ENCODE measurements at places on chromosomes 7 and 10.

GRCh38 chr10:43731486-43731885 lies 82.8 kb upstream of the ZNF32 start:
- no peak for DNase-seq

DNA sequence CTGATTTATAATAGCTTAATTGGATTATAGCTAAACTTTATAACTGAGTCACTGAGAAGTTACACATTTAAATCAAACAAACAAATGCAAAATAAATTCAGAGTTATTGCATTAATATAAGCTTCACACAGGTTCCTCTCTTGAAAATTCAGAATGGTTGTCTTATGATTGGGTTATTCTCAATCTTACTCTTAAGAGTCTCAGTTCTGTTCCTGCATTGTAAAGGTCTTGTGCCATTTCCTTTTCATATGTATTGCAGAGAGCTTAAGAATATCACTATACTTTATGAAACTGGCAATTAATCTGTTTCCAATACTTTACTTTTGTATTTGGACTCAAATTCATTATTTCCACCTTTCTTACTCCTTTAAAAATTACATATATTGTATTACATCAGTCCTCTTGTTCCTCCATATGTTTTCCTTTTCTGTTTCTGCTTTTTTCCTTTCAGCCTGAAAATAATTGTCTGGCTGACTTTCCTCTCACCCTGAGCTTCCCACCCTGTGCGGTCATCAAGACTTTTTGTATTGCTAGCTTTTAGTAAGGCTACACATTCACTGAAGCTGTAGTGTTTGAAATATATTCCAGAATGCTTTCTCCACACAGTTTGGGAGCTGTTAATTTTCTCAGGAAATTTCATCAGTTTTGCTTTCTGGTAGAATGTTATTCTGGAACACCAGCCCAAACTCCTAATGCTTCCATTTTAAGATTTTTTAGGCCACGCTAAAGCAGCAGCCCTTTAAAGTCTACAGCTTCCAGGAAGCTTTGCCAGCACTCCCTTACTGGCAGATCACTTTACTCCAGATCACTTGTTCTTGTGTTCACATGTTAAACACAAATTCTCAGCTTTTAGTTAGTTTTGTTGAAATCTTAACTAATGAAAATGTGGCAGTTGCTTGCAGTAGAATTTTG lies 139.4 kb downstream of the KCND2 start:
- DNase-seq: no peak

DNA sequence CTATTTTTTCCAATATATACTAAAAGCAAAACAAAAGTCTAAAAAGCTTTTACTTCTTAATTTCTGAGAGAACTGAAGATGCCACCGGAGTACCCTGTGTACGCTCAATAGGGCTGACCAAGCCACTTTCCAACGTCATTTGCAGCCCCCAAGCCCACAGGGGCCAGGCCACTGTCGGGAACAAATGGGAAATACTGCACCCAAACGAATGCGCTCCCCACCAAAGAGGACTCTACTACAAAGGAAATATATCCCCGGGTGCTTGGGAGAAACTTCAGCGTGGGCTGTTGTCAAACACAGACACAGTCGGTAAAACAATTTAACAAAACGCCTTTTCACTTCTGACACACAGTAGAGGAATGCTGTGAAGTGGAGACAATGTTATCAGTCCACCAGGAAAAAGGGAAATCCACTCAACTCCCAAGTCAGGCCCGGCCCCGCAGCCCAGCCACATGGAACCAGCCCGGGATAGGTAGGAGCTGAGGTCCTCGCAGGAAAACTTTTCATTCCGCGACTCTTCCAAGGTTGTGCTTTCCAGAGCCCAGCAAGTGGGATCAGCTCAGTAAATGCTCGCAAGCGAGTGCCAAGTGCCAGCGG lies 1.4 kb downstream of the PARD3 start:
- DNase-seq: no peak

GRCh38 chr10:96359616-96360015 lies 814 bp upstream of the OPALIN start:
- no peak for DNase-seq

DNA sequence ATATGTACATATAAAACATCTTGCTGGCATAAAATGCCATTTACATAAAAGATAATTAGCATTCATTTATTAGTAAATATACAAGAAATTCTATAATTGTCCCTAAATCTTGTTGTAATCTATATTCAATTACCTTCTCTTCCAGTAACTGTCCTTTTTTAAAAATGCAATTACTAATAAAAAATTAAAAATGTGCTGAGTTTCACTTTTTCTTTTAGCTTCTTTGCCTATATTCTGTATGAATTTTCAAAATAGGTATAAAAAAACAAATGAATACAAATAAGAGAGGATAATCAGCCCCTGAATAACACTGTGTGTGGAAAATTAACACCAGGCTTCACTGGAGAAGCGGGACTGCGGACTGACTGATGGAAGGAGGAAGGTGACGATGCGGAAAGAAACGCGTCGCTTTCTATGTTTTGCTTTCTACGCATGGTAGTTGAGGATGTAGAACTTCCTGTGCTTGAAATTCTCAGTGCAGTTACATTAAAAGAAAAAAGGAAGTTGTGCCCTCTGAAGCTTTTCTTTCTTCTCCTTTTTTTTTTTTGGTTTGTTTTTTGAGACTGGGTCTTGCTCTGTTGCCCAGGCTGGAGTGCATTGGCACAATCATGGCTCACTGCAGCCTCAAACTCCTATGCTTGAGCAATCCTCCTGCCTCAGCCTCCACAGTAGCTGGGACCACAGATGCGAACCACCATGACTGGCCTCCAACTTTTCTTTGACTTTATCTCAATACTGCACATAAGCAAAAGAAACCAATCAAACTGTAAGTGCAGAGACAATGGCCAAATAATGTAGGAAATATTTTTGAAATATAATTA lies 7.4 kb upstream of the ZMYND11 start:
- DNase-seq: no peak

DNA sequence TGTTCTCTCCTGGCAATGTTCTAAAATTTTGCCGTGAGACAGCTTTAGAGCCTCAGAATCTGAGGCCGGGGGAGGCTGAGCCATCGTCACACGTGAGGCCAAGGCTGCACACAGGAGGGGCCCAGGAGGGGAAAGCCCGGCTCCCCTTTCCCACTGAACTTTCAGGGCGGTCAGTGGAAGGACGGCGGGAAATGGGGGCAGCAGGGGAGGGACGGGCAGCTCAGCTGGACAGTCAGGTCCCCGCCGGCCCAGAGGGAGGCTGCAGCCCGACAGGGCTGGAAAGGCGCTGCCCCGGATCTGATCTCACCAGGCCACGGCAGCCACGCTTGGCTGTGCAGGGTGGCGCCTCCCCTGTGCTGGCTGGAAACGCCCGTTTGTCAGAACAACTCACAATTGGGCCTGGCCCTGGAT lies 43.3 kb upstream of the ADGRA1 start:
- no peak for DNase-seq

- no peak for DNase-seq
These were observed 10.2 kb downstream of the STK32C start for GRCh38 chr10:132297526-132297925.

GRCh38 chr10:21521751-21522533 lies 3.5 kb downstream of the SKIDA1 start:
- DNase-seq: no peak

DNA sequence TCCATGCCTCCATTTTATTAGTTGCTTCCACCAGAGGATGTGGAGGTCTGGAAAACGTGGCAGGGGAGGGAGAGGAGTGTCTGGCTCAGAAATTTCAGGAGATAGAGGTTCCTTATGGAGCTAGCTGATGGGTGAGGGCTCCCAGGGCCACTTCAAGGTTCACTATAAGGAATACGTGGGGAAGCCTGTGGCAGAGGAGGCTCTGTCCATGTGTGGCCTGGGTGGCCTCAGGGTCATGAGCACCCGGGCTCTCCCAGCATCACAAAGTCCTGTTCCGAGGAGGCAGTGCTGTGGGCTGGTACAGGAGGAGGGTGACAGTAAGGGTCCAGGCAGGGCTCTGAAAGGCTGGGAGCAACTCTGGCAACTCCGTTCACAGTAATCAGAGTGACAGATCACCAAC lies 24.6 kb downstream of the ARHGAP22 start:
- no peak for DNase-seq

- no peak for DNase-seq
These were observed 316.7 kb downstream of the TCERG1L start for GRCh38 chr10:130994845-130995244.

- DNase-seq: no peak
These were observed 180.5 kb downstream of the ZNF365 start for GRCh38 chr10:62554632-62555199.

- no peak for DNase-seq
These were observed 20.5 kb downstream of the MNX1 start for GRCh38 chr7:156989766-156990535.

GRCh38 chr7:25877802-25878789 lies 273.9 kb upstream of the NFE2L3 start:
- no peak for DNase-seq

- no peak for DNase-seq
These were observed 257.2 kb upstream of the CACNA2D1 start for GRCh38 chr7:82700741-82701140.

GRCh38 chr7:26160896-26161295 lies 8.9 kb downstream of the NFE2L3 start:
- DNase-seq: no peak

GRCh38 chr7:28160551-28160991 lies 20.0 kb downstream of the JAZF1 start:
- no peak for DNase-seq

DNA sequence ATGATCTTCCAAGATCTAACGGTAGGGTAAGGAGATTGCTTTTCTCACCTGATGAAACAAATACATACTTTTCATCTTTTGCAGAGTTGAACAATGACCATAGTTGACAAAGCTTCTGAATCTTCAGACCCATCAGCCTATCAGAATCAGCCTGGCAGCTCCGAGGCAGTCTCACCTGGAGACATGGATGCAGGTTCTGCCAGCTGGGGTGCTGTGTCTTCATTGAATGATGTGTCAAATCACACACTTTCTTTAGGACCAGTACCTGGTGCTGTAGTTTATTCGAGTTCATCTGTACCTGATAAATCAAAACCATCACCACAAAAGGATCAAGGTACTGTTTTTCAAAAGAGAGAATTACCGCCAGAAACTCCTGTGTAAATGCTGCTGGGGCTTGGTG lies 79.9 kb downstream of the ANKRD61 start:
- no peak for DNase-seq

GRCh38 chr7:123282181-123282580 lies 82.4 kb upstream of the SLC13A1 start:
- DNase-seq: no peak

DNA sequence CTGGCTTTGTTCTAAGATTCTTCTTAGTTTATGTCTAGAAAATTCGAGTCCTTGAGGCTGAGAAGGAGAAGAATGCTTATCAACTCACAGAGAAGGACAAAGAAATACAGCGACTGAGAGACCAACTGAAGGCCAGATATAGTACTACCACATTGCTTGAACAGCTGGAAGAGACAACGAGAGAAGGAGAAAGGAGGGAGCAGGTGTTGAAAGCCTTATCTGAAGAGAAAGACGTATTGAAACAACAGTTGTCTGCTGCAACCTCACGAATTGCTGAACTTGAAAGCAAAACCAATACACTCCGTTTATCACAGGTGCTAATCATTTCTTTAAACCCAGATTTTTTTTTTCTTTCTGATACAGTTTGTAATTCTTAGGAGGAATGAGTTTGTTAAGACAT lies 6.7 kb downstream of the CEP55 start:
- DNase-seq: no peak

DNA sequence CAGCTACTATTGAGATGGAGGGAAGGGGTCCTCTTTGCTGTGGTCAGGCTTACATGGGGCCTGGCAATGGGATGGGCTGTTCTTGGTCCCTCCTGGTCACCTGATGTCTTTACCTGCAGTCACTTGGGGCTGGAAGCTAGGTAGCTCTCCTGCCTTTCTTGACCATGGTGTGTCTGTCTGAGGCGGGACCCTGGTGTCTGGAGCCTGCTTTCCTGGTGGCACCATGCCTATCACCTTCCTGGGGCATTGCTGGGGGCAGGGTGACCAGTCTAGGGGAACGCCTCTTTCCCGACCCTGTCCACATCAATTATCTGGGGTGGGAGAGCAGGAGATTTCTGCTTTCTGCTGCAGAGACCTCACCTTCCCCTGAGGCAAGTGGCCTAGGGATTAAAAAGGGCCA lies 55.6 kb downstream of the ARHGAP22 start:
- no peak for DNase-seq

GRCh38 chr7:150388709-150389531 lies 9.8 kb downstream of the ZNF775 start:
- no peak for DNase-seq

DNA sequence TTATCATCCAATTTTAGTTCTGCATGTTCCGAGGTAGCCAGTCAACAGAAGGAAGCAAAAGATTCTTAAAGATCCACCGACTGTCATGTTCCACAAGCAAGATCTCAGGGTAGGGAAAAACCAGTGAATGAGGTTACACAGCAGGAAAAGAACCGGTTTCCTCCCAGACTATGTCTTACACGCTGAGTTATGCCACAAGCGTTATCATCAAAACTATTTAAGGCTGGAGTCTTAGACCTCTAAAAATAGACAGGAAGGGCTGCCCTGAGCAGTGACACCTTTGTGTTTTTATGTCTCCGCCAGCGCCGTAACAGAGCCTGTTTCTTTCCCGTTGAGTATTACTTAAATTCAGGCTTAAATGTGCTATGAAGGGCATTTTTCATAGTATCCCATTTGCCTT lies 48.3 kb downstream of the PROSER2 start:
- no peak for DNase-seq

- no peak for DNase-seq
These were observed 48.7 kb upstream of the RHOBTB1 start for GRCh38 chr10:60992636-60993035.

DNA sequence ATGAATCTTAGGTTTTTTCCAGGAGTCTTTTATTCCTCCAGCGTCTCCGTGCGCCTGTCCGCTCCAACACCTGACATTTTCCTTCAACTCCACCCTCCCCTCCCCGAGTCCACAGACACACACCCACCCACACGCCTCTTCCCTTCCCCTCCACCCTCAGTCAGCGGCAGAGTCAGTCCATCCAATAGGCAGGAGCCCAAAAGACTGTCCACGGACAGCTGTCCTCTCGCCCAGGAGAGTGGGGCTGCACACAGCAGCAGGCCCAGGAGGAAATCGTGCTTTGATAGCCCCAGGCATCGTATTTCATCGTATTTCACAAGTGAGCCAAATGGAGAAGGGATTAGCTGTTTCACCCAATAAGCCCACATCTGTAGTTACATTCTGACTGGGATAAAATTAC lies 285.1 kb downstream of the ZEB1 start:
- DNase-seq: no peak

- DNase-seq: no peak
These were observed 100.6 kb downstream of the DYNC2I1 start for GRCh38 chr7:158956805-158957509.

DNA sequence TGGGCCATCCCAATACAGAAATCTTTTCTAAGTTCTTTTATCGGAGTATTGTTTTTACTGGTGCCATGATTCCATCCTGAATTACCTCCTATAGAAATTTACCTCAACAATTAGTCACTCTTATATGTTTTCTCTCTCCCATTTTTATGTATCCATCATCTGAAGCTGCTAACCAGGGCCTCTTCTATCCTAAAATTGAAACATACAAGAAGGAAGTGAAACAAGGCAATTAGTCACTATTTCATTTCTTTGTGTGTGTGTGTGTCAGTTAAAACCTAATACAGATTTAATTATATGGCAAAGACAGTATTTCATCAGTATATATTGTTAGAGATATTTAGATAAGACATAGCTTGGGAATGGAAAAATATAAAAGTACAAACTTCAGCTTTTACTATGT lies 148.4 kb upstream of the AHR start:
- no peak for DNase-seq

GRCh38 chr10:78935697-78936407 lies 132.9 kb upstream of the ZMIZ1 start:
- DNase-seq: no peak

GRCh38 chr7:148044173-148044572 lies 546.4 kb upstream of the C7orf33 start:
- no peak for DNase-seq

GRCh38 chr10:73509695-73510094 lies 13.9 kb upstream of the PPP3CB start:
- no peak for DNase-seq
